ENCODE measurements at places on chromosomes 12 and 14.

GRCh38 chr14:58199726-58200479 lies at the start of gene ACTR10:
Gene ACTR10, plus strand, starts transcription at chr14:58200149. Its CDS starts 69 bp downstream, at chr14:58200218.
- DNase-seq = peak; percentile 96

- no peak for DNase-seq
These were observed 733 bp upstream of the KLHDC2 start for GRCh38 chr14:49767270-49767570.

DNA sequence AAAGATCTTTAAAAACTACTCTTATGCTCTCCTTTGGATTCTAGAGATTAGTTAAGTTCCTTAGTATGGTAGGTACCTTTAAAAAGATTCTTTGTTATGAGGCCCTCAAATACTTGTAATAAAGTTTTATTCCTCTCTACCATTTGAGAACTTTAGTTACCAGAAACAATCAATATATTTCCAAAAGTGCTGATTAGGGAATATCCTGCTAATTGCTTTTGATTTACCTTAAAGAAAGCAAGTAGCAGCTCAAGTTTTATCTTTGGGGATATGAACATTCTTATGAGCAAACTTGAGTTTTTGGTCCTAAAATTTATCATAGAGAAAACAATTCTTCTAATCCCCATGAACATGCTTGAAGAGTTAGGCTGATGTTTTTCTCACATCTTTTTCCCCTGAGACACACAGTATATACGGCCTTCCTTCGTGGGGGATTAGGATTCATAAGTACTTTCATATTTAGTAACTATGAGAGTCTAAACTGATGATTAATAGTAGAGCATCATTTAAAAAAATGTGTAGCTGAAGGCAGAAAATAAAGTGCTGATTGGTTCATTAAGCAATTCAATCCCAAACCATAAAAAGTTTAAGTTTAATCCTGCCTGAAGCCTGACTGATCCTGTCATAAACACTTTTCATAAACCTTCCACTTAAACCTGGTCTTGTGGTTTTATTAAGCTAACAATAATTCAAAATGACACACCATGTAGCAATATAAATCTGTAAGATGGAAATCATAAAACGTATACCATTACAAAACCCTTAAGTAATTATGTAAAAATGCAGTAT lies 380.5 kb upstream of the FBXO33 start:
- DNase-seq = no peak

- no peak for DNase-seq
These were observed 8.9 kb upstream of the EEA1 start for GRCh38 chr12:92938018-92938417.

- DNase-seq = no peak
These were observed 29.6 kb downstream of the CCDC92 start for GRCh38 chr12:123942911-123943648.

DNA sequence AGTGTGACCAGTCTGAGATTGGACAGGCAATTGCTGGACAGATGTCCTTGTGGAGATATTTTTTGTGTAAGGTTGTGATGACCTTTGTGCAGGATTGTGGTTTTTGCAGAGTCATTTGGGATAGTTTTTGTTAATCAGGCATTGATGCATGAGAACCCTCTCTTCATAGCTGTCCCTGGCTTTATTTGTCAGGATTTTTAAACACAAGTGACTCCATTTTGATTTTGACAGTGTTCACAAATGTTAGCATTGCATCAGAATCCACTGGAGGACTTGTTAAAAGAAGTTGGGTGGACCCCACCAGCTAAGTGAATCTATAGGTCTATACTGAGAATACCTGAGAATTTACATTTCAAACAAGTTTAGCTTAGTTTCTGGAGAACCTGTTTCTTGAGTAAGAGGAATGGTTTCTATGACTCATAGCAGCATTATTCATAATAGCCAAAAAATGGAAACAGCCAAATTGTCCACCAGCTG lies 11.8 kb downstream of the FNTB start:
- DNase-seq = no peak

- peak; percentile 1 for DNase-seq
These were observed 152.9 kb upstream of the RTL1 start for GRCh38 chr14:101056446-101056845.

DNA sequence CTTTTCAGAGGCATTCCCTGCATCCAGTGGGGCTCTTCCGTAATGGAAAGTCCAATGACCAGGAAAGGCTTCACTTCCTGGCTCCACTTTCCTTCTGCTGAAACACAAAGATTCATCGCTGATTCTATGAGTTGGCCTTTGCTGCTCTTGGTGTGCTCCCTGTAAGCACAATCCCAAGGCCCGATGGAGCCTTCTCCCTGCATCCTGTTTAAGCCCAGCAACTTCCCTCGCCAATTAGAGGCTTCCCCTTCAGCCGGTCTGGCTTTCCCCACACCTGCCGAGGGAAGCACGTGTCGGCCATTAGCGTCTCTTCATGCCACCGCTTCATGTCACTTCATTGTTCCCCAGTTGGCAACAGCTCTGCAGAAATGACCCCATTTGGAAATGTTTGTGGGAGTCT lies 693.9 kb downstream of the MED13L start:
- no peak for DNase-seq
